CD8-positive, alpha-beta memory T cell (primary cell): ENCODE measurements at places on chromosomes 2 and 18. TPM values are rescaled to one million over a fixed set of nuclear protein-coding genes. Genes with fewer than 3 reads are reported as not detected.
A peak's percentile ranks its signal among the peaks of the same experiment; 100 is the strongest.

The GKN1 gene
- not detected for total RNA-seq

The CCL20 gene
- 5.0 TPM for total RNA-seq

The PTPN4 gene
- 34.2 TPM for total RNA-seq

The TTN gene
- total RNA-seq: 0.83 TPM

The FAM161A gene
- total RNA-seq: 5.6 TPM

The NYAP2 gene
- not detected for total RNA-seq

The ACYP2 gene
- 8.8 TPM for total RNA-seq

The UGT1A5 gene
- not detected for total RNA-seq

- no peak for DNase-seq
Observed at GRCh38 chr2:13917958-13918357, 714.6 kb upstream of the LRATD1 start.

DNA sequence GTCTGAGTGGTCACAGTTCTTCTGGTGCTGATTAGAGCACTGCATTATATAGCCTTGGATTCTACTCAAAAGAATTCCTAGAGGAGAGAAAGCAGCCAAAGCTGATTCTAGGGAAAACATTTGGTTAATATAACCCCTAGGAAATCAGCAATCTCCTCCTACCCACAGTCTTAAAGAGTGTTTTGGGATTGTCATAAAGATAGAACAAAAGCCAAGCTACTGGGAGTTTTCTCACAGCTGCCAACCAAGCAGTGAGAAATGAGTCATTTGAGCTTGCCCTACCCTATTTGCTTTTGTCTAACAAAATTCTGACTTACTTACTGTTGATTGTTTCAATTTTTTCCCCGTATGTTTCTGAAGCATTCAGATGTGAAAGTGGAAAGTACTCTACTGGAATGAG, 469.3 kb downstream of the PLCL1 start:
- no peak for DNase-seq

DNA sequence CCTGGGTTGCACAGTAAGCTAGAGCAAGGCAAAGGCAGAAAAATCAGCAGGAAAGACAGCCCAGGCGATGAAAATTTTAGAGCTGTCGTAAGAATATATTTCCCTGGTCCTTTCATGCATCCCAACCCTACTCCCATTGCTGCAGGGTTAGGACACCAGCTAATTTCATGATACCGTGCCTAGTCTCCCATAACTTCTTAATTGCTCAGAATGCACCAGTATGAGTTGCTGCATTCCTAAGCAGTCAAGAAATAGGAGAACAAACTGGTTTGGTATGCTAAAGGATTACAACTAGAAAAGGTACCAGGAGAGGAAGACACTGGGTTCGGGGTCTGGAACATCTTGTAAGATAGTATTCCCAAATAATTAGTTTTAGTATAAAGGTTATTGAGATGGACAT, 269.4 kb upstream of the NRXN1 start:
- no peak for DNase-seq

DNA sequence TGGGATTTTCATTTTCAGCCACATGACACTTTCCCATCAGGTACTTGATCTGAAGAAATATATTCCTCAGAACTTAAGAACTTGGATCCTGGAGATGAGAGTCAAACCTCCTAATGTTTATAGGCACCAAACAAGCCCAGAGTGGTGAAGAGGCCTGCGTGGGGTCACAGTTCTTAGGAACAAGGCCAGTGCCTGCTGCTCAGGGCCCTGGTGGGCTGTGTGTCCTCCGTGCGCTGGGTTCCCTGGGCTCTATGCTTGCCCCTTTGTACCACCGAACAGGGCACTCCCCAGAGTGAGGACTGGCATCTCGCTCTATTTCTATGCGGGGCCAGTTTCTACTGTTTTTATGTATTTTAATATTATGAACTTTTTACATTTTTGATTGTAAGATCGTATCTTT, 76.0 kb upstream of the RBM44 start:
- DNase-seq: no peak

DNA sequence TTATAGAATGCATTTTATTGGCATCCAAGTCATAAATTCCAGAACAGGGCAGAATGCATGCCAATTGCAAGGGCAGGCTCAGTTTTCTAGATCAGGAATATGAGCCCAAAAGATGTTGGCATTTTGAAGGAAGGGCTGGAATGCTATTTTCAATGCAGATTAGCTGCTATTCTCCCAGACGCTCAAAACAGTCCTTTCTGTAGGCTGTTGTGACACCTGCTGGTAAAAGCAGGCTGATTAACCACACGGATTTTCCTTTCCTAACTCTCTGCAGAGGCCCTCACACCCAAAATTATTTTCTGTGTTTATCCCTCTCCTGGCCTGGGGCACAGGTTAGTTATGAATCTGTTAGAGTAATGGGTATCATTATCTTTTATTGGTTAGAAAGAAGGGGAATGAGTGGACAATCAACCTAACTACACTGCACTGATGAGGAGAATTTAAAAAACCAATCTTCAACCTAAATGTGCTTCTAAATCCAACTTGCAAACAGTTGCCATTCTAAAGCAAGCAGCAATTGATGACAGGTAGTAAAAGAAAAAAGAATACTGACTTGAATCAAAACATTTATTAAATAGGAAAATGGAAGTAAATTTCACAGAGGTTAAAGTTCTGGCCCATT, 94.0 kb downstream of the PLA2R1 start:
- DNase-seq: no peak

- DNase-seq: no peak
Observed at GRCh38 chr2:30527859-30528258, 80.8 kb downstream of the LCLAT1 start.

- DNase-seq: no peak
Observed at GRCh38 chr2:101328474-101329007, 20.0 kb upstream of the RNF149 start.

DNA sequence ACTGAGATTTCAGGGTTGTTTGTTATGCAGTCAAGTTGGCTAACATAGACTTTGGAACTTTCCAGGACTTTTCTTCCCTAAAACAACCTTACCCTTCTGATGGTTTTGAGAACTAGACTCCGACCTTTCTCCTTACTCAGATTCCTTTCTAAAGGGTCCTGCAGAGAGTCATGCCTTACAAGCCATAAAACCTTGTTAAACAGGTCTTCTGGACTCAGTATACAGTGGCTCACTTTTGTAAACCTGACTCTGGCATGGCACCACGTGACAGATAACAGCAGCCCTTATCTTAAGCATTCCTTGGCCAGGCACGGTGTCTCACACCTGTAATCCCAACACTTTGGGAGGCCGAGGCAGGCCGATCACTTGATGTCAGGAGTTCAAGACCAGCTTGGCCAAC, 253.2 kb upstream of the RAB6C start:
- no peak for DNase-seq

GRCh38 chr2:21715887-21716286, 592.1 kb downstream of the TDRD15 start:
- DNase-seq: no peak

- DNase-seq: no peak
Observed at GRCh38 chr18:76619621-76620315, 124.7 kb upstream of the ZNF516 start.

DNA sequence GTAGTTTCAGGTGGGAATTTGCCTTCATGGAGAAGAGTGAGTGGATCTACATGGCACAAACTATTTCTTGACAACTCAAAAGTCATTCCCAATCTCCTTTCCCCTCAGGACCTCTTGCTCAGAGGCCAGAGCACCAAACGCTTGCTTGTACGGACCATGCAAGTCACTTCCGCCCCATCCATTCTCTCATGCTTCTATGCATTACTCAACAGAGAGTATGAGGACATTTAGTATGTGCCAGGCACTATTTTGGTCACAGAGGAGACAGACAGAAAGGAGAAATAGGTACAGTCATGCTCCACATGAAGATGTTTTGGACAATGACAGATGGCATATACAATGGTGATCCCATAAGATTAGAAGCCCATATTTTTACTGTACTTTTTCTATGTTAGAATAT, 117.5 kb downstream of the ACTR3 start:
- no peak for DNase-seq

DNA sequence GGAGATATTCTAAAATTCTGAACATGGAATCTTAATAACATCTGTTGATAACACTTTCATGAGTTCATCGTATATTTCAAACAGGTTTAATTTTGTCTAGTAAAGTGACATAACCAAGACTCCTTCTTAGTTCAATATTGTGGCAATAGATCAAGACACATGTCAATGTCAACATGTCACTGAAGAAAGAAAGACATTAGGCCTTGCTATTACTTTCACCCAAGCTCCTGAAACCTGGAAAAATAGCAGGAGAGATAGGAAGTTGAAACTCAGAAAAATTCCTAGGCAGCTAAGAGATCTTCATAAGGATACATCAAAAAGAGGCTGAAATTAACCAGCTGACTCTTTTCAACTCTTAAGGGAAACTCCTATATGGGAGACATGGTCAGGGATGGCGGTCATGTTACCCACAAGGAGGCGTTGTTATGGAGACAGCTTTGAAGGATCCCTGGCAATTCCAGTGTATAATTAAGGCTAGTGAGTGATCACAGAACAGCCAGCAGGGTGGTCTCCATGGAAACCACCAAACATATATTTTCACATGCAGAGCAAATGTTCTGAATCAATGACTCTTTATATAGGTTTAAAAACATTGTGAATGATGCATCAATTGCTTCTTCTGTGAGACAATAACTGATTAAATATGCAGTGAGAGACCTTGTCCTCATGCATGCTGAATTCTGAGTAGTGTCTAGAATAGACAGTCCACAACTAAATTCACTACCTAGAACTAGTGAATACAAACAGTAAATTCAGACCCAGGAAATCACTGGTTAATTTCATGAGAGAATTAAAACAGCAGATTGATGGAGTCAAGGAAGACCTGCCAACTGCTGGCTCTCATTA, 115.3 kb upstream of the RIOK3 start:
- DNase-seq: no peak

- no peak for DNase-seq
Observed at GRCh38 chr2:21644266-21644665, 520.5 kb downstream of the TDRD15 start.

DNA sequence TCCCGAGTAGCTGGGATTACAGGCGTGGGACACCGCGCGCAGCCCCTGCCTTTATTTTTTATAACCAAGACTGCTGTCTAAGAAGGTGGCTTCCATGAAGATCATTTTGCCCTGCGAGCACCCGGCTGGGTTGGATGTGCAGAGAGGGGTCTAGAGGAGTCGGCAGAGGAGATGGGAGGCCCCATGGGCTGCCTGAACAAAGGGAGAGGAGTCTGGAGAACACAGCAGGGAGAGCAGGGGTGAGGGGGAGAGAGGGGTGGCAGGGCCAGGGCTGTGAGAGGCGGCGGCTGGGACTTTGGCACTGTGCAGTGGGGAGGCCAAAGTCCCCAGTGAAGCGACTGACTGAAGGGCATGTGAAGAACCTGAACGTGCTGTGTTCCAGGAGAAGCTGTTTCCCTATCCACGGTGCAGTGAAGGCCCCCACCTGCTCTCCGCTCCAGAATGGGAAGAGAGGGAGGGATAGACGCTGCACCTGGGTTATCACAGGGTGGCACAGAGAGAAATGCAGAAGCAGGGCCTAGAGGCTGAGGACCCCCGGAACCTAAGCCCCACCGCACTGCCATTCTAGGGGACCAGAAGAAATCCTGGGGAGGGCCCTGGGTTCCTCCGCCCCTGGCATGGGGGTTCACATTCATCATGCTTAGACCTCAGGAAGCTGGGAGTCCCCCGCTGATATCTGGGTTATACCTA, 24.8 kb upstream of the FOSL2 start:
- no peak for DNase-seq

- DNase-seq: no peak
Observed at GRCh38 chr18:61605376-61606067, 272.3 kb downstream of the CDH20 start.

- DNase-seq: no peak
Observed at GRCh38 chr2:96240341-96241038, 25.3 kb downstream of the TMEM127 start.

GRCh38 chr18:13446610-13447461, 228.3 kb downstream of the LDLRAD4 start:
- no peak for DNase-seq

DNA sequence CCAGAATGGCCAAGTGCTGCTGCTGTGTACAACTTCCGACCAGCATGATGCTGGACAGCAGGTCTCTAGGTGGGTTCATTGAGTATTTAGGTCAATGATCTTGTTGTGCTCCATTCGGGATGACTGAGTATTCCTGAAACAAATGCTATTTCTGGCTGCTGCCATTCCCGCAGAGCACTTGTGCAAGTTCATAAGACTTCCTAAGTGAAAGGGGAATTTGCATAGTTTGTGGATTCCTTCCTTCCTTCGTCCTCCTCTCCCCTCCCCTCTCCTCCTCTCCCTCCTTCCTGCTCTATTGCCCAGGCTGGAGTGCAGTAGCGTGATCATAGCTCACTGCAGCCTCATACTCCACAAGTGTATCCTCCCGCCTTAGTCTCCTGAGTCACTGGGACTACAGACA, 40.4 kb downstream of the LDLRAD4 start:
- DNase-seq: no peak

DNA sequence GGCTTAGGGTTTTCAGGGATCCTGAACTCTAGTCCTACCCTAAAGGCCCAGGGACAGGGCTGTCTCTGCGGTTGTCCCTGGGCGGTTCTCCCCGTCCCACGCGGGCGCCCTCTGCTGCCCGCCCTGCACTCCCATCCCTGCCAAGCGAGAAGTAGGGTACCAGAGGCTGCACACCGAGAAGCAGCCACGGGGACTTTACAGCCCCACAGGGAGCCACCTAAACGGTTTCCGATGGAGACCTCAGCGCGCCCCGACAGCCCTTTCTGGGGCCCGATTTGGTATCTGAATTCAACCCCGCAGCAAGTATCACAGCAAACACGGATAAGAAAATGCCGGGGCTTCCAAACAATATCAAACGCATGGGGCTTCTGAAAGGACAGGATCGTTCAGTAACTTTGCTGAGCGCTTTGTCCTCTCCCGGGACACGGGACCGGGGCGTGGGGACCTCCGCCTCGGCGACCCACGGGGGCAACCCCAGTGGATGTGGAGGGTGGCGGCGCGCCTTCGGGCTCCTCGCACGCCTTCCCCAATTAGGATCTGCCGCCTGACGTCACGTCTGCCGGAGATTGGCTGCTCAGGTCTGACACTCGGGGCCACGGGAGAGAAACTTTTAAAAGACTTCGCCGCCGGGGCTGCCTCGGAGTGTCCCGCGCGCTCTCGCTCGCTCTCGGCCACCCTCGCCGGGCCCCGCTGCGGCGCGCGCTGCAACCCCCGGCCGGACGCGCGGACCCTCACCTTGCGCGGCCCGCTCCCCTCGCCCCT, at the start of gene LTBP1:
Gene LTBP1, plus strand, starts transcription at position 640 of the 762 bp plus-strand sequence. CDS start 372 bp downstream, outside the sequence.
- DNase-seq: peak; percentile 46

DNA sequence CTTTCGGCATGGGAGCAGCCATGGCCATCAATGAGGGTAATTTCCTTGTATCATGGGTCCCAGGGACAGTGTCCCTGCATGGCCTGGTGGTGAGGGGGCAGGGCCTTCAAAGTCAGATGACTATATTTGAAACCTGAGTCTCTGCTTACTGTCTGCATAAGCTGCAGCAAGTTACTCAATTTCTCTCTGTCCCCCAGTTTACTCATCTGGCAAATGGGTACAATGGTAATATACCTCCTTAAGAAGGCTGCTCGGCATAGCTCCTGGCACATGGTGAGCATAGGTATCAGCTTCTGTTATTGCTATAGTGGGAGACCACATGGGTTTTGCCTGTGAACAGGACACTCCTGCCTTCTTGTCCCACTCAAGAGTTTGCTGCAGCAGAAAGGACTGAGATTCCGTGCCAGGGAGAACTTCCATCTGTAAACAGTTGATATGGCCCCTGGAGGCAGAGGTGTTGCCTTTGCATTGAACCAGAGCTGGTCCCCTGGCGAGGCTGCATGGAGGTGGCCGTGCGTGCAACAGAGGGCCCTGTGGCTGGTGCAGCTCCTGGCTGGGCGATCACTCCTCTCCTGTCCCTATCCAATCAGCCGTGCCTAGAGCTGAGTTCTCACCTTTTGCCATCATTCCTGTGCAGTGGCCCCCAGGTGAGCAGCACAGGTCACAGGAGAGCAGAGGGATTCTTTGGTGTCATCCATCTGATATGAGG, 22.7 kb upstream of the IGFBP5 start:
- no peak for DNase-seq
